ENCODE measurements at places on chromosomes 3 and 15. TPM values are rescaled to one million over a fixed set of nuclear protein-coding genes. Genes with fewer than 3 reads are reported as not detected.

SH2D7 gene
- not detected for total RNA-seq

GOLGA8T gene
- 1.7 TPM for total RNA-seq

BLM gene
- total RNA-seq: 11.7 TPM

ATP13A5 gene
- not detected for total RNA-seq

LMAN1L gene
- total RNA-seq: not detected

RFX7 gene
- 8.9 TPM for total RNA-seq

HDGFL3 gene
- total RNA-seq: 77.6 TPM

FYTTD1 gene
- total RNA-seq: 28.3 TPM

NME9 gene
- 0.42 TPM for total RNA-seq

BCL2A1 gene
- 18.5 TPM for total RNA-seq

SQOR gene
- total RNA-seq: 75.4 TPM

SIN3A gene
- 32.1 TPM for total RNA-seq

STXBP5L gene
- not detected for total RNA-seq

LRRC31 gene
- not detected for total RNA-seq

GABRR3 gene
- total RNA-seq: not detected

DPPA4 gene
- not detected for total RNA-seq

CIAO2A gene
- 113 TPM for total RNA-seq

SEMA6D gene
- not detected for total RNA-seq

EEFSEC gene
- 8.0 TPM for total RNA-seq

C2CD4B gene
- 0.07 TPM for total RNA-seq

BFSP2 gene
- not detected for total RNA-seq

DNASE1L3 gene
- total RNA-seq: not detected

MUC20 gene
- 0.73 TPM for total RNA-seq

CELF6 gene
- total RNA-seq: 0.13 TPM

Measured in A549 treated with CORT108297 at 1 μM for 4 hours (cell line).